CD4-positive, alpha-beta T cell treated with Interferon alpha-2 for 1 hour (primary cell): ENCODE measurements at places on chromosomes 1 and 21.

- no peak for DNase-seq
Observed at GRCh38 chr21:21183092-21183491, 184.9 kb downstream of the NCAM2 start.

GRCh38 chr1:116990612-116991151 is 10.9 kb upstream of the CD101 start:
- no peak for DNase-seq

- DNase-seq = no peak
Observed at GRCh38 chr1:17195731-17196130, 9.2 kb upstream of the PADI1 start.

- DNase-seq = no peak
Observed at GRCh38 chr1:226134170-226135058, 52.1 kb downstream of the ACBD3 start.

DNA sequence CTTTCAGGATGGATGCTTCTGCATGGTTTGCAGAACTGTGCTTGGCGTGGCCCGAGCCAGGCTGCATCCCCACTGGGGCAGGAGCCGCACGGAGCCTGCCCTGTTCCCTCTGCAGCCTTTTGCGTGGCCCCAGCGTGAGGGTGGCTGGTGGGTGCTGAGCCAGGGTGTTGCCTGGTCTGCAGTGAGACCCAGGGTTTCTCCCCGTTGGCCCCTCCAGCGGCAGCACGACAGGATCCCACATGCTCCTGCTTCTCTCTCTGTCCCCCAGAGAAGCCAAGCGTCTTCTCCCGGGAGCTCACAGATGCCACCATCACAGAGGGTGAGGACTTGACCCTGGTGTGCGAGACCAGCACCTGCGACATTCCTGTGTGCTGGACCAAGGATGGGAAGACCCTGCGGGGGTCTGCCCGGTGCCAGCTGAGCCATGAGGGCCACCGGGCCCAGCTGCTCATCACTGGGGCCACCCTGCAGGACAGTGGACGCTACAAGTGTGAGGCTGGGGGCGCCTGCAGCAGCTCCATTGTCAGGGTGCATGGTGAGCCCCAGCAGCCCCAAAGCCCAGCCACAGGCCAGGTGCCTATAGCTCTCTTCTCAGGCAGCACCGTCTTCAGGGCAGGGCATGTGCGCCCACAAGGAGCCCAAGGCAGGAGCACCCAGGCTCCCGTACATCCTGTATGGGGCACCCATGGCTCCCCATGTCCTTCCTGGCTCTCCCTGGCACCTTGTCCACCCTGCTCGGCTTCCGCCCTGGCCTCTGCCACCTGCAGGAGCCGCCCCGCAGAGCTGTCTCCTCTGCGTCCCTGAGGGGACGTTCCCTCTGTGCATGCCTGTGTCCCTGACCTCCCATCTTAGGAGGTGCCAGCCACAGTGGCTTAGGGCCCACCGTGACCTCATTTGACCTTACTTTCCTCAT is 78.9 kb downstream of the OBSCN start:
- DNase-seq = no peak

- DNase-seq = no peak
Observed at GRCh38 chr1:159510229-159510541, 25.6 kb downstream of the OR10J5 start.

DNA sequence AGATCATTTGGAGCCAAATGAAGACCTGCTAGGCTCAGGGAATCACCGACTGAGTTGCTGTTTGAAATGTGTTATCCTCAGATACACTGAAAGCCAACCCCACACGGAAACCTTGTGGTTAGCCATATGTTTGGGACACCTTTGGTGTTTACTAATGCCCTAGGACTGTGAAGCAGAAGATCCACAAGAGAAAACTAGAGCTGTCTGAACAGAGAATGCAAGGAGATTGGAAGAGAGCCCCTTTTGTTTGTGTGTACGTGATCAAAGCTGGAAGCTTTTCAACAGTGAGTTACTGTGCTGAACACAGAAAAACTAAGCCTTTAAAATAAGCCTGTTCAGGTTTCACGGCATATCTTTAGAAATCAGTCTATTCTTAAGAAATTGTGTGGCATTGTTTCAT is 908.2 kb upstream of the ADGRL2 start:
- no peak for DNase-seq

DNA sequence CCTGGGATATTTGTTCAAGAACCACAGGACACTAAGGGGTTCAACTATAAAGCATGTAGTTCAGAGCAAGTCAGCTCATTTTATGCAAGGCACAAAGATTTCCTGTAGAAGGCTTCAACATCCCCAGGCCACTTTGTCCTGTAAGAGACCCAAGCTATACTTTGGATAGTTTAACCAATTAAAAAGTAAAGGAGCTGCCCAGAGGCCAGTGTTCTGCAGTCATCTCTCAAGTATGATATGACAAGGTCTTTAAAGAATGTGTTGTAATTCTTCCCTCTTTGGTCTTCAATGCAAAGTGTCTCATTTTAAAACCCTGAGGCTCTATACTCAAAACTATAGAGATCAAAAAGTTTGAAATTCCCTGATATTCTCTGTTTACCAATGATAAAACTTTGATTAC is 34.1 kb downstream of the KRTAP20-3 start:
- DNase-seq = no peak

GRCh38 chr21:36075171-36075570 is 5.3 kb downstream of the CBR1 start:
- no peak for DNase-seq

DNA sequence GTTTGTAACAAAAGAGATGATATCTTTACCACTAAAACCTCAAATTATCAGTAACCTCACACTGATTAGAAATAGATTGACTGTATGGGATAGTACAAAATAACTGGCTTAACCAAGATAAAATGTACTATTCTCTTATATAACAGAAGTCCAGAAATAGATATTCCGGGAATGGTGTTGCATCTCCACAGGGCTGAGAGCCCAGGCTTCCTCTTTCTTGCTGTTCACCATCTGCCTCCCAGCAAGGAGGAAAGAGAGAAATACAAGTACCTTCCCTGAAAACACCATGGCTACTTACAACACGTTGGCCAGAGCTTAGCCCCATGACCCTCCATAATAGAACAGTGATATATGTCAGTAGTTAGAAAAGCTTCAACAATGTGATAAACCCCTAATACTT is 47.0 kb upstream of the KCNK1 start:
- no peak for DNase-seq

GRCh38 chr1:243553090-243553489 is 297.0 kb downstream of the AKT3 start:
- DNase-seq = no peak

- DNase-seq = no peak
Observed at GRCh38 chr1:218494449-218494852, 149.3 kb downstream of the TGFB2 start.

DNA sequence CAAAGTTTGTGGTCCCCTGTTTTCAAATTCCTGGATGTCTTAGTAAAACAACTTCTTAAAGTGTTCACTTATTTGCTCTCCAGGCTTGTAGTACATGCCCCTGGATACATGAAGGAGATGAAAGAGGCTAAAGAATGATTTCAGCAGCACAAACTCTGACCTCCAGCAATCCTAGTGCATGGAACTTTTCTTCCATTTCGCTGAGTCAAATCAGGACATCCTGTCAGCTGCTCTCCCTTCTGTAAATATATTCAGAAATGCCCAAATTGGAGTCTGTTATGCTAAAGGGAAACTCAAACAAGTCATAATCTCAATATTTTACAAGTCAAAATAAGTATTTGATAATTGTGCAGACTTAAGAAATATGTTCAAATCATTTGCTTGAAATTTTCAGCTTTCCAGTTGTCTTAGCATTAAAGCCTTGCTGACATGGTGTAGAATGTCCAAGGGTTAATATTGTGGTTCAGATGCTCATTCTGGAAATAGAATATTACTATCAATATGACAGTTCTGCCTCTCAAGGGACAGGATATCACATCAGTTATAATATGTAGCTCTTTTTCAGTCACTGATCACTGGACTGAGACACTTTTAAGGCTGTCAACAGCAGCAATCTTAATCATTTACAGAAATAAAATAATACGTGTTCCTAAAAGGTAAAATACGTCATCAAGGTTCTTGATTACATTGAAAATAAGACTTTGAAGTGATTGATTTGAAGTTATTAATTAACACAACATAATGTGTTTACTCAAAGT is 1157.3 kb downstream of the PLA2G4A start:
- no peak for DNase-seq

DNA sequence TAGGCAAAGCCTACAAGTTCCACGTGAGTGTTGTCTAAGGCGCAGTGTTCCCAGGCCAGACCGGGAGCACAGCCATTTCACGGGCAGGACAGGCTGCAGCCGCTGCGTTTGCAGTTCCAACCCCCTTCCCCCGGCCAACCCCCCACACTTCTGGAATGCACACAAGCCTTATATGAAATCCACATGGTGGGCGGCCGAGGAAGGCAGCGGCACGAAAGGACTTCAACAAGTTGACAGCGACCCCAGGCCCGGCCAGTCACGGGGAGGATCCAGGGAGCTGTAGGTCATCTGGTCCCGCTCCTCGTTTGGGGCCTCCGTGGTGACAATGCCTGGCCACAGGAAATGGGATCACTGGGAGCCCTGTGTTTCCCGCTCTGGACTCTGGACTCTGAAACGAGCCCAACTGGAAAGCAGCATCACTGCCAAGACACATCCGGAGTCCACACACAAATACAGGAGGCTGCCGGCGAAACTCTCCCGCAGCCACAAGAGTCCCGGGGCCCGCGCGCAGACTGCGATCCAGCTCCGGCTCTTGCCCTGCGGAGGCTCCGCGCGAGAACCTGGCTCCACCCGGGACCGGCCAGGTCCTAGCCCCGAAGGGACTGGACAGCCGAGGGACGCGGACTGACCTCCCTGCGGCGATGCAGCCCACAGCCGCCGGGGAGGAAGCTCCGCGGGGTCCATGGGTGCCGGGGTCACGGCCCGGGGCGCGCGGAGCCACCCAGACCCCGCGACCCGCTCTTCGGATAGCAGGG is 794 bp downstream of the NID1 start:
- DNase-seq = peak; percentile 16

- no peak for DNase-seq
Observed at GRCh38 chr1:212561501-212561931, 47.0 kb upstream of the ATF3 start.

DNA sequence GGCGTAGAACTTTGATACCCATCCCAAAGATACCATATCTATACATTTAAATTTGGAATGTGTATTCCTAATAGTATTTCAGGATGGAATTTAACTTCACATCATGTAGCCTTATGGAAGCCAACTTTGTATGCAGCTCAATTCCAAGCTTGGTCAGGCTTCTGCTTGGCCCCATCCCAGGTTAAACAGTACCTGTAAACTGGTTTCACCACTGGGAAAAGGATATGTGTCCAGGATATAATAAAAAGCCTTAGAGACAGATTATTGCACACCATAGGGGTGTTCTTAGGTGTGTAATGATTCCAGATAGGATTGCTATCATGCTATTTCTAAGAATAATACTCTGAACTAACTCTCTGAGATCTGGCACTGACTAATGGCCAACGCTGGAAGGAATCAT is 28.1 kb downstream of the ADAM30 start:
- no peak for DNase-seq

- no peak for DNase-seq
Observed at GRCh38 chr1:94530373-94530878, 11.1 kb downstream of the F3 start.

DNA sequence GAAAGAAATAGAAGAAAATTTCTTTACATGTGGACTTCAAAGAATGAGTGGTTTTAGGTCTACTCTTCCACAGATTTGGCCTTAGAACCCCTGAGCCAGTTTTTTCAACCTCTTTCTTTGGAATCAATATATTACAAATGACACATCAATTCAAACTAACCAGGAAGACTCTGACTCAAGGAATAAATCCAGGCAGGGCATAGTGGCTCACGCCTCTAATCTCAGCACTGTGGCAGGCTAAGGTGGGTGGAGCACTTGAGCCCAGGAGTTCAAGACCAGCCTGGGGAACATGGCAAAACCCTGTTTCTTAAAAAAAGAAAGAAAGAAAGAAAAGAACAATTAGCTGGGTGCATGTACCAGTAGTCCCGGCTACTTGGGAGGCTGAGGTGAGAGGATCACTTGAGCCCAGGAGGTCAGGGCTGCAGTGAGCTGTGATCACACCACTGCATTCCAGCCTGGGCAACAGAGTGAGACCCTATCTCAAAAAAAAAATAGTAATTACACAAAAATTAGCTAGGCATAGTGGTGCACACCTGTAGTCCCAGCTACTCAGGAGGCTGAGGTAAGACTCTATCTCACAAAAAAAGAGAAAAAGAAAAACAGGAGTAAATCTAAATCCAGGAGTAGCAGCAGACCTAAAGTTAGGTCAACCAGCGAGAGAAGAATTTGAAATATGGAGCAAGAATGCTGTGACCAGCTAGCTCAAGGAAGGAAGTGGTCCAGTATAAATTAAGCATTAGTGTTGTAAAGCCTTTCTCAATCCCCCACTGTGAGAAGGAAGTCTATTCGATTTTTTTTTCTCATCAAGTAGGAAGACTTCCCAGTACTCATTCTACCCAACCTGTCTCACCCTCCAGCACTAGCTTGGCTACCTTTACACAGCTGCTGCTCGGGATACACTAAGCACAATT is 1.9 kb downstream of the SORT1 start:
- DNase-seq = no peak

DNA sequence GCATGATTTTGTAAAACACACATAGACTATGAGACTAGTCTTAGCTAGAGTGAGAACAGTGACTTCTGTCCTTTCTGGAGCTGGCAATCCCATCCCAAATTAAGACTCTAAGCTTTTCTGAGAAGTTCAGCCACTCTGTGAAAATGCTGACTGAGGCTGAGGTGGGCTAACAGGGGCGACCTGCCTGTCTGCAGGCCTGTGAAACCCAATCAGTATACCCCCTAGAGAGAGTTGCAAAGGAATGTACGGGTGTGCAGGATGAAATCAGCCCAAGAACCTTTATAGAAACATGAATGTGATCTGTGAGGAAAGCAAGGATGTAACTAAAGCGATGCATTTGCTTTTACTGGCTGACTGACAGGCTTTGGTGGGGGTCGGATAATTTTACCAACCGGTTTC is 16.0 kb upstream of the TBX15 start:
- DNase-seq = no peak

DNA sequence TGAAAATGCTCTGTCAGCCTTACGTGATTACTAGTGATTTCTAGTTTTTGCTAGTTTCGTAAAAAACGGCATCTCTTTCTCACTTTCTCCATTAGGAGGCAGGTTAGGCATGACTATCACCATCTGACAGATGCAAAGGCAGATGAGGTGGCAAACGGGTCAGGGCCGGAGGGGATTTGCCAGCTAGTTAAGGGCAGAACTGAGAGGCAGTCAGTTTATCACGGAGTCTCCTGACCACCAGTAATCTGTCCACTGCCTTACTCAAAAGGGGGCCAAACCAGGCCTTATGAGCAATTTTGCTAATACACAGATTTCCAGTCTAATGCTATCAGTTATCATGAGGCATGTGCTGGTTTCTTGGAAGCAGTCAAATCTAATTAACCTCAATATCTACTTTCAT is 159.3 kb downstream of the TSEN15 start:
- DNase-seq = no peak
